Liver (tissue), 10 donors: ENCODE measurements at places on chromosomes 2 and 18. TPM values are rescaled to one million over a fixed set of nuclear protein-coding genes. Genes with fewer than 3 reads are reported as not detected.

TMEM163 gene
- polyA plus RNA-seq, result 0.48 TPM

CCDC85A gene
- 0.14 TPM for polyA plus RNA-seq

GAD1 gene
- not detected for polyA plus RNA-seq

GRCh38 chr2:1940679-1941078, 196.4 kb upstream of the PXDN start:
- DNase-seq, result no peak

- DNase-seq, result no peak
These were observed 380.6 kb upstream of the TCF4 start for GRCh38 chr18:55968550-55968949.

DNA sequence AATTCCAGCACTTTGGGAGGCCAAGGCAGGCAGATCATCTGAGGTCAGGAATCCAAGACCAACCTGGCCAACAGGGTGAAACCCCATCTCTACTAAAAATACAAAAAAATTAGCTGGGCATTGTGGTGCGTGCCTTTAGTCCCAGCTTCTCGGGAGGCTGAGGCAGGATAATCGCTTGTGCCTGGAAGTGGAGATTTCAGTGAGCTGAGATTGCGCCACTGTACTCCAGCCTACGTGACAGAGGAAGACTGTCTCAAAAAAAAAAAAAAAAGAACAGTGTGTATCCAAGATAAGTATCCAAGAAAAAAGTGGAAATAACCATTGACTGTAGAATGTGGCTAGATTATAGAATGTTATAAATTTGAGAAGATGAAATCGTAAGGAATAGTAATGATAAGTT, 142.1 kb downstream of the FAM124B start:
- no peak for DNase-seq

DNA sequence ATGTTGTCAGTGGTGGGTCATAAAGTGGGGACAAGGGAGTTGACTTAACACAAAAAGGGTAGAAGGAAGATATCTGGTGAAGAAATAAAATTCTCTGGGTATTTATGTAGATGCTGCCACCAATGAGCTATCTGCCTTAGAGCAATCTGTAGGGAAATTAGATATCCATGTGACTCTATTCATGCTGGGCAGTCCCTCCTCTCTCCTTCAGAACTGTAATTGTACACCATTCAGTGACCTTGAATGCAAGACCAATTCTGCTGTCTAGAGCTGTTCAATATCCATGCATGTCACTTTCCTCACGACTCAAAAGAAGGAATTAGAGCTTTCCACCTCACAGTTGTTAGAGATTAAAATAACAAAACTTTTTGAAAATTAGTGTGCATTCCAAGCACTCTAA, 28.6 kb upstream of the TDRD15 start:
- no peak for DNase-seq

- DNase-seq, result no peak
These were observed 21.8 kb downstream of the FZD5 start for GRCh38 chr2:207747653-207748560.

- DNase-seq, result no peak
These were observed 127.2 kb upstream of the SP5 start for GRCh38 chr2:170587922-170588321.

- DNase-seq, result no peak
These were observed 163.9 kb upstream of the THUMPD2 start for GRCh38 chr2:39942950-39943349.
